ENCODE measurements at places on chromosomes 7 and 10. TPM values are rescaled to one million over a fixed set of nuclear protein-coding genes. Genes with fewer than 3 reads are reported as not detected.
A peak's percentile ranks its signal among the peaks of the same experiment; 100 is the strongest.

GRCh38 chr10:72334196-72334824 is 20.4 kb downstream of the DNAJB12 start:
- no peak overlapping the region for H3K4me3 ChIP-seq
- peak overlapping the region; percentile 94 for H3K27ac ChIP-seq

DNA sequence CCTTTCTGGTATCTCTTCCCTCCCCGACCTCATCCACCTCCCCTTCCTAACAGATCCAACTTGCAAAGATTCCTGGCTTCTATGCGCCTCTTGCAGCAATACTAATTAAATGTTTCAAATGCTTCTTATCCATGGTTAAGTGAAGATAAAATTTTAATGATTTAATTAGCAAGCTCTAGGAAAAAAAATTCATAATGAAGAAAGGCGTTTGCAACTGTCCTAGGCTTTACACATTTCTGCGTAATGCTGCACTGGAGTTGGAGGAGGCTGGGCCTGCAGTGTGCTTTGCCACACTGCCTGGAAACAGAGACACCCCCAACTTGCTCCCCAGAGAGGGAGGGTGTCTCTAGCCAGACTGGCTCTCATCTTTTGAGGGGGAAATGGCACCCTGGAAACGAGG is 123.9 kb upstream of the CARD11 start:
- no peaks in the 10 kb centered on the region for H3K36me3 ChIP-seq
- no peak overlapping the region for H3K4me3 ChIP-seq
- H3K27ac ChIP-seq: no peak overlapping the region
- DNase-seq: no peak
- H3K4me1 ChIP-seq: no peaks in the 10 kb centered on the region
- H3K27me3 ChIP-seq: peaks cover 21% of the 10 kb centered on the region

The HOXA4 gene
- 8.5 TPM for total RNA-seq

The CYP3A5 gene
- 15.5 TPM for total RNA-seq
